Effector CD8-positive, alpha-beta T cell (primary cell): ENCODE measurements at places on chromosomes 11 and 22.

- no peak for DNase-seq
These were observed 112.0 kb upstream of the ARHGAP42 start for GRCh38 chr11:100574894-100575769.

GRCh38 chr11:59854871-59855270 lies 9.6 kb upstream of the CBLIF start:
- no peak for DNase-seq

DNA sequence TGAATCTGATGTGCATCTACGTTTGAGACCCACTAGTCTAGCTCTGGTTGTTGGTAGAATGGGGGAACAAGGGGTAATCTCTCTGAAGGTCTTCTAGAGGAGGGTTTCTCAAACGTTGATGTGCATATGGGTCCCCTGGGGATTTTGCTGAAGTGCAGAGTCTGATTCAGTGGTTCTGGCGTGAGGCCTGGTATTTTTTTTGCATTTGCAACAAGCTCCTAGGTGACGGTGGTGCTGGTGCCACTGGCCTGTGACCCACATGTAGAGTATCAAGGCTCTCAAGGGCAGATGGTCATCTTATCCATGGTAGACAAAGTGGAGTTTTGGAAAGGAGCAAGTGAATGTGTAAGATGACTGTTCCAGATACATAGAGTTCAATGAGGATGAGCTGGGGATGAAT lies 97.1 kb downstream of the CEP164 start:
- no peak for DNase-seq

GRCh38 chr11:133530501-133530835 lies 1.8 kb downstream of the OPCML start:
- no peak for DNase-seq

DNA sequence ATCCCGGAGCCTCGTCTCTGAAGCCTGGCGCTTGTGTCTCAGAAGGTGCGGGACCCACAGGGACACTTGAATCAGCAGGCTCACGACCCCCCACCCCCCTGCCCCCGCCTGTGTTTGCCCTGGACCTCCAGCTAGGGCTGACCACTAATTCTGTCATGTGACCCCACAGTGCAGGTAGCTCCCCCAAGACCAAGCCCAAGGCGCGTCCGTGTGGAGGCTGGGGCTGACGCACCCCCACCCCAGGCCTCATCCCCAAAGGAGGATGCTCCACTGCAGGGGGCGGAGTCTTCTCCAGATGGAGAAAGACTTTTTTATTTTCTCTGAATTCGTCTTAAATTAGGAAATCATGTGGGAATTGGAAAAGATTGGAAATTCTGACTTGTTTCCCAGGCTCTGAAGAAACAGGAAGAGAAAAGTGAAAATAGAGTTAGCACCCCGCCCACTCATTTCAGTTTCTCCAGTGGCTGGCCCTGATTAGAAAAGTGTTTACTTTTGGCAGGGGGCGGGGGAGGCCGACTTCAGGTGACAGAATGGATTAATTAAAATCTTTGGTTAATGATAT lies 1.0 kb upstream of the RELA start:
- DNase-seq, result no peak
